ENCODE measurements at places on chromosomes 1 and 21.

DNA sequence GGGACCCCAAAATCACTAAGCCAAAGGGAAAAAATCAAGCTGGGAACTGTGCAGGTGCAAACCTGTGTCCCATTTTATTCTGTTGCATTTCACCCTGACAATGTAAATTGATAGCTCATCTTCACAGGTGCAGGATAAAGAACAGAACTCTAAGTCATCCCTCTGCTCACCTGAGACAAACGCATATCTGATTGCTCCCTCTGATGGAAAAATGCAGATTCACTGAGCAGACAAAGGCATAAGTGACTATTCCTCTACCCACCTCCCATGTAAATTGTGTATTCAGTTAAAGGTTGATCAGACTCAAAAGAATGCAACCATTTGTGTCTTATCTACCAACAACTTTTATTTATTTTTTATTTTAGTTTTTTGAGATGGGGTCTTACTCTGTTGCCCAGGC is 644.2 kb downstream of the PTPRU start:
- no peak for DNase-seq

DNA sequence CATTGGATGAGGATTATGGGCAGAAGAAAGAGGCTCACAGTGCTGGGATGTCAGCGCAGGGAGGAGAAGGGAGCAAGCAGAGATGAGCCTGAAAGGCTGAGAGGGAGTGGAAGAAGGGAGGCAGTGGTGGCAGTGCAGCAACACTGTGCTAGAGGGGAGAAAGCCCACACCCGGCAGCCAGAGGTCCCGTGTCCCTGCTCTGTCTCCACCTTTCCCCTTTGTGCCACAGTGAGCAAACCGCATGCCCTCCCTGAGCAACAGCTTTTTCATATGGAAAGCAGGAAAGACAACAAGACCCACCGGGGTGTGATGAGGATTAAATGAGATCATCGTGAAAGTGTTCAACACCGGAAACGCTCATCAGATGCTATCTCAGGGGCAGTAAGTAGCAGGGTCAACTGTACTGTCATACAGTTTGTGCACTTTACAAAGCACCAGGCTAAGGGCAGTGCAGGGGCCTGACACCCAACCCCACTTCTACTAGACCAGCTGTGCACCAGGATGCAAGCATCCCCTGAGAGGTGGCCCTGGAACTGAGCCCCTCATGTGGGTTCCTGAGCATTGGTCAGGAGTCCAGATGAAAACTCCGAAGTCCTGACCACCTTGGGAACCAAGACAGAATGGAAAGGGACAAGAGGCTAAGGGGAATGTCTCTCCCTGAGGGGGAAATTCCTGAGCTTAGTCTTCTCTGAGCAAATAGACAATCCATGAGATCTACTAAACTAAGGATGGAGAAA is 9.1 kb downstream of the NHLH1 start:
- no peak for DNase-seq

- no peak for DNase-seq
These were observed 5.3 kb downstream of the ARF1 start for GRCh38 chr1:228087771-228088251.

- no peak for DNase-seq
These were observed 116.8 kb downstream of the DTL start for GRCh38 chr1:212152308-212152693.

DNA sequence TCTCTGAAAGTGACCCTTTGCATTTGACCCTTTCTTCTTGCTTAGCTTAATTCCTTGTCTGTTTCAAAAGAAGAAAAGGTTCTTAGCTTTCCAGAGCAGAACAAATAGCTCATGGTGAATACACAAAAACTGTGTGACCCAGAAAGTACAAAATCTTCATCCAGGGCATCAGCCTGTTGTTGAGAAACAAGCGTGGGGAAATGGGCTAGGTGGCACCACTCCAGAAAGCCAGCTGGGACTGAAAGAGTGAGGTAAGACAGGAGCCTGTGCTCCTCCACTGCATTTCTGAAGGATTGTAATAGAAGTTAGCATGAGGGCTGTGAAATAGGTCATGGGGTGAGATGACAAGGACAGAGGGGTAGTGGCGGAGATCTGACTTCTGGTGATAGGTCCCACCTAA is 45.8 kb downstream of the CYP2J2 start:
- DNase-seq: no peak

- DNase-seq: peak; percentile 87
These were observed 4.4 kb upstream of the FMO2 start for GRCh38 chr1:171180670-171181069.

DNA sequence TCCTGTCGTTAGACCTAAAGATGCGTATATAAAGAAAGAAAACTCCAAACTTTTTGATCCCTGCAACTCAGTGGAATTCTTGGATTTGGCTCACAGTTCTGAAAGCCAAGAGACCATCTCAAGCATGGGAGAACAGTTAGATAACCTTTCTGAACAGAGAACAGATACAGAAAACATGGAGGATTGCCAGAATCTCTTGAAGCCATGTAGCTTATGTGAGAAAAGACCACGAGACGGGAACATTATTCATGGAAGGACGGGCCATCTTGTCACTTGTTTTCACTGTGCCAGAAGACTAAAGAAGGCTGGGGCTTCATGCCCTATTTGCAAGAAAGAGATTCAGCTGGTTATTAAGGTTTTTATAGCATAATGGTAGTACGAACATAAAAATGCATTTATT is 33.1 kb downstream of the MDM4 start:
- no peak for DNase-seq

- DNase-seq: no peak
These were observed 45.3 kb upstream of the PLPPR4 start for GRCh38 chr1:99218999-99219398.

Measured in brain (organoid and tissue), 16 donors.